GM23338 (cell line): ENCODE measurements at places on chromosomes 5 and 9. TPM values are rescaled to one million over a fixed set of nuclear protein-coding genes. Genes with fewer than 3 reads are reported as not detected.

The SURF1 gene
- 21.6 and 39.1 TPM in 2 replicates for total RNA-seq

The NADK2 gene
- total RNA-seq, result 11.8 and 16.0 TPM in 2 replicates

The FCN1 gene
- not detected in 2 replicates for total RNA-seq

The PHF24 gene
- total RNA-seq, result 0.14 and 0.19 TPM in 2 replicates

- DNase-seq, result no peak
Observed at GRCh38 chr5:120518581-120518980, 54.5 kb downstream of the PRR16 start.

- no peak for DNase-seq
Observed at GRCh38 chr5:9924614-9925013, 294.5 kb upstream of the TAS2R1 start.

DNA sequence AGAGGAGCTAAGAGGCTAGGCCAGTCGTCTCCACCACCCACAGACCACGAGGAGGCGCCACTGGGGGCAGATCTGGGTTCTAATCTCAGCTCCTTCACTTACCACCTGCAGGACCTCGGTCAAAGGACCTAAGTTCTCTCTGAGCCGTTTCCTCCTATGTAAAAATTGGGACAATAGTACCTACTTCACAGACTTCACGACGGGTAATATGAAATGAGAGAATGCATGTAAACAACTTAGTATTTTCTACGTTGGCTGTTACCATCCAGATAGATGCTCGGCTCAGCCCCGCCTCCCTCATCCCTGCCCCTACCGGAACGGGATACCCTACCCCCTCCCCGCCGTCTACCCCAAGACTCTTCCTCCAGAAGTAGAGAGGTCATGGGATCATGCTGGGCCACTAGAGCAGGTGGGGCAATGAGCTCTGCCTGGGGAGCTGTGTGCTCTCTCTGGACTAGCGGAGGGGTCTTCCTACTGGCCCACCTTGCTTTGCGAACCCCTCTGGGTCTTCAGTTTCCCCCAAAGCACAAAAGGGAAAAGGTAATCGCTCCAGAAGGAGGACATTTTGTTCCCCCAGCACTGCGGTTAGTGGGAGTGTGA lies 541 bp downstream of the GNPDA1 start:
- DNase-seq, result peak; percentile 81

GRCh38 chr9:132486706-132487350 lies 76.8 kb downstream of the CFAP77 start:
- no peak for DNase-seq
